IMR-90 (cell line): ENCODE measurements at places on chromosomes 16 and 17. TPM values are rescaled to one million over a fixed set of nuclear protein-coding genes. Genes with fewer than 3 reads are reported as not detected.

Gene JUP
- 12.9 and 14.7 TPM in 2 replicates for total RNA-seq

Gene GNAO1
- under 0.01 TPM in 1 of 2 replicates, not detected in the other for total RNA-seq

Gene TBC1D3B
- not detected in 2 replicates for total RNA-seq

Gene CCL23
- not detected in 2 replicates for total RNA-seq

Gene AGRP
- not detected in 2 replicates for total RNA-seq

Gene PER1
- 1.7 and 3.4 TPM in 2 replicates for total RNA-seq

Gene GCGR
- not detected in 2 replicates for total RNA-seq

Gene CORO6
- 2.8 and 3.4 TPM in 2 replicates for total RNA-seq

Gene IGF2BP1
- 10.2 and 11.9 TPM in 2 replicates for total RNA-seq

Gene PLK1
- total RNA-seq = 19.4 and 20.0 TPM in 2 replicates

Gene ZP2
- not detected in 2 replicates for total RNA-seq

Gene ABCA8
- 1.8 and 2.8 TPM in 2 replicates for total RNA-seq

- H3K27ac ChIP-seq = no peak overlapping the region
- H3K4me3 ChIP-seq = no peak overlapping the region
- no peaks in the 10 kb centered on the region for H3K27me3 ChIP-seq
- H3K4me1 ChIP-seq = peaks cover 31% of the 10 kb centered on the region
Observed at GRCh38 chr17:41420134-41420533, 4.3 kb downstream of the KRT37 start.

GRCh38 chr16:392450-393030, 4.5 kb upstream of the NME4 start:
- H3K4me1 ChIP-seq = peaks cover 3% of the 10 kb centered on the region; the same call in 1 of the 2 replicates
- H3K4me3 ChIP-seq = no peak overlapping the region
- no peaks in the 10 kb centered on the region for H3K36me3 ChIP-seq
- DNase-seq = no peak

- no peaks in the 10 kb centered on the region for H3K36me3 ChIP-seq
- H3K27ac ChIP-seq = no peak overlapping the region
- H3K27me3 ChIP-seq = peaks cover 90% of the 10 kb centered on the region
- H3K4me3 ChIP-seq = no peak overlapping the region
- peaks cover 12% of the 10 kb centered on the region for H3K4me1 ChIP-seq
Observed at GRCh38 chr17:79811868-79812352, 15.0 kb upstream of the CBX8 start.

GRCh38 chr17:47994724-47995123, 23.8 kb downstream of the CDK5RAP3 start:
- H3K36me3 ChIP-seq = no peaks in the 10 kb centered on the region
- peaks cover 6% of the 10 kb centered on the region; the same call in 1 of the 2 replicates for H3K27me3 ChIP-seq
- H3K4me3 ChIP-seq = no peak overlapping the region
- no peak overlapping the region for H3K27ac ChIP-seq

- H3K36me3 ChIP-seq = no peaks in the 10 kb centered on the region
- H3K4me3 ChIP-seq = no peak overlapping the region
- no peaks in the 10 kb centered on the region for H3K4me1 ChIP-seq
Observed at GRCh38 chr17:5976251-5976650, 93.9 kb upstream of the WSCD1 start.

- no peak for DNase-seq
- H3K27me3 ChIP-seq = peaks cover 63% of the 10 kb centered on the region
- no peak overlapping the region for H3K27ac ChIP-seq
- H3K4me1 ChIP-seq = no peaks in the 10 kb centered on the region; the same call in 1 of the 2 replicates
- H3K4me3 ChIP-seq = no peak overlapping the region
- H3K36me3 ChIP-seq = no peaks in the 10 kb centered on the region
Observed at GRCh38 chr17:80481284-80482057, 5.1 kb upstream of the NPTX1 start.

GRCh38 chr17:62648251-62648955, 20.9 kb downstream of the MRC2 start:
- H3K36me3 ChIP-seq = peaks cover 11% of the 10 kb centered on the region
- peak; percentile 29 for DNase-seq
- H3K4me3 ChIP-seq = no peak overlapping the region
- no peaks in the 10 kb centered on the region for H3K27me3 ChIP-seq
- H3K27ac ChIP-seq = peak overlapping the region; percentile 86; the same call in 1 of the 2 replicates

DNA sequence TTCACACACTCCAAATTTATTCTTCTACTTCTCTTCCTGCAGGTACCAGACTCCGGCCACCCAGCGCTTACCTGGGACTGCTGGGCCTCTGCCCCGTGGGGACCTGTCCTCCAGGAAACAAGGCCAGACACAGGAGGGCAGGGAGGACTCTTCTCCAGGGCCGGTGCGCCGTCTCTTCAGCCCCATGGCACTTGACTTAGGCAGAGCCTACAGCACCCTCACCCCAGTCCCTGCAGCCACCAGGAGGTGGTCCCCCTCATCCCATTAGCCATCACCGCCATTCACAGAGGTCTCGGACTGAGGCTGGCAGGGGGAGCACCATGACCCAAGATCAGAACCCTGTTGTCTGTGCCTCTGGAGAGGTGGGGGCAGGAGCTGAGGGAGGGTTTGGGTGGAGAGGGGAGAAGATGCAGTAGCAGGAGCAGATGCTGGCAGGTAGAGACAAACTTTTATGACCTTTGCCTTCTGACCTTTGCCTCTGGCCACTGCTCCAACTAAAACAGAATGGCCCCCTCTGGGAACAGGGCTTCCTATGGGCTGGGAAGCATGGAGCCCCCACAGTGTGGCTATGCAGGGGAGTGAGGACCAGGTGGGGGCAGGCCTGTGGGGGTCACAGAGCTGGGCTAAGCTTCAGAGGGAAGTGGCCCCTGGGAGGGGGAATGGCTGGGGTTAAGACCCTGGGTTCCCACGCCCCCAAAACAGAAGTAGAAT, 1.7 kb upstream of the GCGR start:
- H3K4me3 ChIP-seq = no peak overlapping the region
- no peaks in the 10 kb centered on the region for H3K36me3 ChIP-seq
- H3K27me3 ChIP-seq = peaks cover 69% of the 10 kb centered on the region
- H3K27ac ChIP-seq = no peak overlapping the region

DNA sequence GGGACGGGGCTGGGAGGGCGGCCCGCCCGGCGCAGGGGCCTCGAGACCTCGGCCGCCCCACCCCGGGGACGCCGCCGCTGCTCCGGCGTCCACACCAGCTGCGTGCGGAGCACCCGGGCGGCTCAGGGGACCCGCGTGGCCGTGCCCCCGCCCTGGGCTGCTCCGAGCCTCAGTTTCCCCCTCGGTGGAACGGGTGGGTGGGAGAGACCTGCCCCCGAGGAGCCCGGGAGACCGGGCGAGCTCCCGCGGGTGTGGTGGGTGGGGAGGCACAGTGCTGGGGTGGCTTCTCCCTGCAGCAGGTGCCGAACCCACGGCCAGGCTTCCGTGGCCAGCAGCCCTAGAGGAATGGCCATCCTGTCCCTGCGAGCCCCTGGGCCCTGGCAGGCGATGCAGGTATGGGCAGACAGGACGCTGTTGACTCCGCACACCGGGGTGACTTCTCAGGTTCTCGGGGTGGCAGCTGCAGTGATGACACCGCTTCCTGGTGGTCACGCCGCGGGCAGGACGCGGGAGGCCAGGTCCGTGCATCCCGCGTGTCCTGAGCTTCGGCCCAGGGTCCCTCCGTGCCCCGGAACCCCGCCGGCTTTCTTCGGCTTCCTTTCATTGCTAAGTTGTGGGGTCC, 677 bp downstream of the DEF8 start:
- no peaks in the 10 kb centered on the region for H3K27me3 ChIP-seq
- H3K4me3 ChIP-seq = peak overlapping the region; percentile 92
- H3K4me1 ChIP-seq = peaks cover 6% of the 10 kb centered on the region; the same call in 1 of the 2 replicates
- H3K36me3 ChIP-seq = peaks cover 3% of the 10 kb centered on the region
- no peak for DNase-seq

GRCh38 chr16:55325080-55325447, 1.1 kb downstream of the IRX6 start:
- no peaks in the 10 kb centered on the region for H3K4me1 ChIP-seq
- no peak overlapping the region for H3K27ac ChIP-seq
- H3K27me3 ChIP-seq = peaks cover 33% of the 10 kb centered on the region
- H3K36me3 ChIP-seq = no peaks in the 10 kb centered on the region

DNA sequence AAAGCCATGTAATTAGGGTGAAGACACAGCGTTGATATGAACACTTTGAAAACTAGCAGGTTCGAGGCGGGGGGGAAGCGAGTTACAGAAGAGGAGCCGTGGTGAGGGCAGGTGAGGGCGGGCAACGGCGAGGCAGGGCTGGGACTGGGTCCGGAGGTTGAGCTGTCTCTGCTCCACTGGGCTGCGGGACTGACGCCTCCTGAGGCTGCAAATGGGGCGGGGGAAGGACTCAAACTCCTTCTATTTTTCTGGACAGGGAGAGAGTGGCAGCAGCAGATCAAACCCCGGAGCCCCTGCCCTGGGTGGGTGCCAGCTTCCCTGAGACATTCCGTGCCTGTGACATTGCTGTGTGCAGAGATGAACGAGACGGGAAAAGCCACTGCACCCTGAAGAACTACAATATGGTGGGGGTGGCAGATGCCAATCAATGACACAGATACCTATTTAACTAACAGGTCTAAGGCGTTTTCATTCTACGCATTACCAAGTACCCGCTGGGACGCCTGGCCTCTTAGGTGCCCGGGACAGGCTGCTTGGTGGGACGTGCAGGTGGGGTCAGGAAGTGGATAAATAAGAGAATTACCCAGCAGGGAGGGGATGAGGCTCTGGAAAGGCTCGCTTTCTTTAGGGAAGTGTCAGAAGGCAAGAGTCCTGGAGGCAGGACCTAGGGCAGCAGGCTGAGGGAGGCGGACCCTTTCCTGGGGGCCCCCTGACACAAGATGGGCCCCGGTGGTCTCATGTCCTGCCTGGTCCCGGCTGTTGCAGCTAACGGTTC, 30.4 kb downstream of the RPH3AL start:
- H3K27me3 ChIP-seq = peaks cover 33% of the 10 kb centered on the region
- H3K36me3 ChIP-seq = no peaks in the 10 kb centered on the region
- no peak overlapping the region for H3K27ac ChIP-seq
- H3K4me1 ChIP-seq = no peaks in the 10 kb centered on the region

DNA sequence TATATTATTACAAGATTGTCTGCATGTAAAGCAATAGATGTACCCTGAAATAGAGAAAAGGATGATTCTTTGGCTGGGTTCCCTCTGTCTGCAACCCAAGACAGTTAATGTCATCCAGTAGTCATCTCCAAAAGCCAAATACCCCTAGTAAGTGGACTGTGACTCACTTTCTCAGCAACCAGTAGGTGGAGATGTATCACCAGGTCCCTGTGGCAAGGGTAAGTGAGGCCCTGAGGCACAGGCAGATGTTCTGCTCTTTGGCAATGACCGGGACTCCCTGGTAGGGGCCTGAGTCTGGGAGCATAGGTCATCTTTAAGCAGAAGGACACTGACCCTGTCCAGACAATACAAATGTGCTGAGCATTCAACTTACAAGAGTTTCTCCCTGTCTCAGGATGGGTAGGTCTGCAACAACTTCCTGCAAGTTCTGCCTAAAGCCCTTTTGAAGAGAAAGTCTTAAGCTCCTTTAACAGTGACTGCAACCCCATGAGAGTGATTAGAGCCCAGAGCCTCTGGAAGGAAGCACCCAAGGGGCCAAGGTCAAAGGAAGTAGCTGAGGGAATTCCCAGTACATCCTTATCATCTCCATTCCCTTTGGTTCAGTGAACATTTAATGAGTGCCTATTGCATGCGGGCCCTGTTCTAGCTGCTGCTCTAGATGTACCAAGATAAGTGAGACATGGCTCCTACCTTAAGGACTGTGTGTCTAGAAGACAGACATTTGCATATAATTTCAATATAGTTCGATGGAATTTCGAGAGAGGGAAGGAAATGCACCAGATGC, 31.9 kb downstream of the PMP22 start:
- H3K27me3 ChIP-seq = no peaks in the 10 kb centered on the region
- H3K36me3 ChIP-seq = peaks cover 71% of the 10 kb centered on the region
- no peak overlapping the region for H3K4me3 ChIP-seq
- peak; percentile 75 for DNase-seq

DNA sequence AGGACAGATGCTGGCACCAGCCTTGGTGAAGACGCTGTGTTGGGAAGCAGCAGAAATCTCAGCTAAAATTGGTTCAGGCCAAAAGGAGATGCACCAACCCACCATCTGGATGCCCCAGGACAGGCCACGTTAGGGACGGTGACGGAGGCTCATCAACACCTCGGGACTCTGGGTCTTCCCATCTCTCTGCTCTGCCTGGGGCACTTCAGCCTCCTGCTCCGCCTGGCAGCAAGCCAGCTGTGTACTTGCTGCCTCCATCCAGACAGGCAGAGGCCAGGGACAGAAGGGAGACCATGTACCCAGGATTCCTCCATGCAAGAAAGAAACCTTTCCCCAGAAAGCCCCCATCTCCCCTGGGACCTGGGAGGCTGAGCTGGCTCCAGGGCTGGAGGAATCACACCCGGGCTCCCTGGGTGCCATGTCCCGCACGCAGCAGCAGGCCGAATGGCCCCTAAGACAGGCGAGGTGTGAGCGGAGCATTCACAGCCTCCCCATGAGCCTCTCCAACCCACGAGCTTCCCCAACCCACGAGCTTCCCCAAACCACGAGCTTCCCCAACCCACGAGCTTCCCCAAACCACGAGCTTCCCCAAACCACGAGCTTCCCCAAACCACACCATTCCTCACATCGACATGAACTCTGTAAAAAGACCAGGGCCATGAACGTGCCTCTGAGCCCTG, 274.5 kb downstream of the C16orf95 start:
- no peak overlapping the region for H3K27ac ChIP-seq
- DNase-seq = no peak
- H3K4me3 ChIP-seq = no peak overlapping the region

DNA sequence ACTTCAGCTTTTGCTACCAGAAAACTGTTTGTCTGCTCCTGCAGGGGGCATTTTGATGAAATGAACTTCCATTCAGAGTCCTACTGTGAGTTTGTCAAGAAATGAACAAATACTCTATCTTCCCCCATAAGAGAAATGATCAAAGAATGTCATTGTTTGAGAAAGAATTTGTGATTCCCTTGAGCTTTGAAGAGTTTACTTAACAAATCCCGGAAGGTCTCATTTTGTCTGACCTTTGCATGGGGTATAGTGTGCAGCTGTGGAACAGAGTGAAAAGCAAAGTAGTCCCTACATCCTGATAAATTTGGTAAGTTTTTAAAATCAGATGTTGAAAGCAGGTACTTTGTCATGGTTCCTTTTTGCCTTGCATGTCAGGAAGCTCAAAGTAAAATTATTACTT, 178.0 kb downstream of the ABCC12 start:
- H3K4me3 ChIP-seq = no peak overlapping the region
- H3K4me1 ChIP-seq = no peaks in the 10 kb centered on the region
- H3K36me3 ChIP-seq = no peaks in the 10 kb centered on the region

GRCh38 chr17:42424991-42425610, 2.0 kb upstream of the CAVIN1 start:
- no peaks in the 10 kb centered on the region for H3K27me3 ChIP-seq
- H3K36me3 ChIP-seq = peaks cover 4% of the 10 kb centered on the region
- no peak overlapping the region for H3K4me3 ChIP-seq
- H3K27ac ChIP-seq = no peak overlapping the region
